PC-3 (cell line): ENCODE measurements at places on chromosomes 3 and 15.
A peak's percentile ranks its signal among the peaks of the same experiment; 100 is the strongest.

- DNase-seq = no peak
Measured at GRCh38 chr15:43434446-43434845, 58.5 kb downstream of the TP53BP1 start.

DNA sequence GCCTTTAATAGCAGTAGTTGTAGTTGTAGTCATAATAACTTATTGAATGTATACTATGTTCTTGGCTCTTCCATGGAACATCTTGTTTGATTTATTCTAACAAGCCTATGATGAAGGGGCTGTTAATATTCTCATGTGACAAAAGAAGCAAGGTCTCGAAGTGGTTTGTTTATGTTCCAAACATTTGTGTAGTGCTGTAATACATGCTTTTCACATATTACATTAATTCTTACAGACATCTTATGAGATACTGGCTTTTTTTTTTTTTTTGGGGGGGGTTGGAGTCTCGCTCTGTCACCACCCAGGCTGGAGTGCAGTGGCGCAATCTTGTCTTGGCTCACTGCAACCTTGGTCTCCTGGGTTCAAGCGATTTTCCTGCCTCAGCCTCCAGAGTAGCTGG lies 252.3 kb downstream of the PTPRG start:
- no peak for DNase-seq

DNA sequence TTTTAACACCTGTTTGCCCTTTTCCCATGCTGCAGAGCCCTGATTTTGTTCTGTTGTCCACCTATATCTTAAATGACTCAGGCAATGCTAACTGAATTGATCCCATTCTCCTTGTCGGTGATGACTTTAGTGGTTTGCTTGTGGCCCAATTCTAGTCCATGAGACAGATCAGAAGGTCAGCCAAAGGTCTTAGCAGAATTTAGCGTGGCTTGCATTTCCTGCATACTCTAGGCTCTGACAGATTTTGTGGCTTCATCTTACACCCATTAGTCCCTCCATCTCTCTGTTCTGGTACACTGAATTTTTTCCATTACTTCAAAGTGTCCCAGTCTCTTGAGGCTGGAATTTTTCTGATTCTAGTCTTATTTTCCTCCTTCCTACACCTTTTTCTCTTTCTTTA lies 161.9 kb downstream of the STAC start:
- no peak for DNase-seq

- no peak for DNase-seq
Measured at GRCh38 chr15:59960318-59960717, 43.8 kb upstream of the FOXB1 start.

GRCh38 chr15:51191766-51192165 lies 97.1 kb upstream of the TNFAIP8L3 start:
- peak; percentile 30 for DNase-seq

GRCh38 chr3:114428044-114428595 lies 134.3 kb downstream of the TIGIT start:
- DNase-seq = no peak
